Body of pancreas (tissue), 4 donors: ENCODE measurements at places on chromosomes 7 and 10. TPM values are rescaled to one million over a fixed set of nuclear protein-coding genes. Genes with fewer than 3 reads are reported as not detected.

Gene CPN1
- total RNA-seq = not detected

Gene RASA4B
- 12.5 TPM for total RNA-seq

Gene SLC26A3
- total RNA-seq = not detected

Gene MUC12
- total RNA-seq = not detected

Gene ENTPD1
- total RNA-seq = 2.1 TPM

DNA sequence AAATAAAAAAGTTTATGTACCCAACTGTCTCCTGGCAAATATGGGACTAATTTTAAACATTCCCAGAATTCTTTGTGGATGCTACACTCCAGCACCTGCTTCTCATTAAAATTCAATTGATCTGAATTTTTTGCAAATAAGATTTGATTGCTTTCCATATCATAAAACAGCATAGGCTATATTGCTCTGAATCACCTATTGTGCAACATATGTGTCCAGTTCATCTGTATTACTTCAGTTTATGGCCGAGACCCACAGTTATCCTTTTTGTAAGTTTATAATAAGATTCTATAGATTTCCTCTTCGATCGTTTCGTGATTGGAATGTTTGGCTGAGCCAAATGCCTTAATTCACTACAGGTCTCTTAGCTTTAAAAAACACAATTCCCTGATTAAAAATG lies 351.1 kb downstream of the TFEC start:
- peaks cover 12% of the 10 kb centered on the region for H3K4me1 ChIP-seq
- H3K4me3 ChIP-seq = no peak overlapping the region

DNA sequence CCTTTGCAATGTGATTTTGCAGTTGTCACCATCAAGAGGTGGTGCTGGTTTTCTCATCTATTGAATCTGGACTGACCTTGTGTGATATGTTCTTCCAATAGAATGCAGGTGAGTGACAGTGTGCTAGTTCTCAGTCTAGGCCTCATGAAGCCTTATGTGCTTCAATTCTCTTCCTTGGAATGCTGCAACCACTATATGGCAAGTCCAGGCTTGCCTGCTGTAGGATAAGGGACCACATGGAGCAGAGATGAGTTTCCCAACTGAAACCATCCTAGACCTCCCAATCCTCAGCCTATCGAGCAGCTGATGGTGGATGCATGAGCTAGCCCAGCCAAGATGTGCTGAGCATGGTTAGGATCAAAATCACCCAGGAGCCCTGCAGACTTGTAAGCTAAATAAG lies 32.6 kb upstream of the ARHGAP21 start:
- H3K27me3 ChIP-seq = no peaks in the 10 kb centered on the region
- H3K4me3 ChIP-seq = no peak overlapping the region
- H3K27ac ChIP-seq = no peak overlapping the region
- H3K36me3 ChIP-seq = no peaks in the 10 kb centered on the region
- H3K4me1 ChIP-seq = no peaks in the 10 kb centered on the region
- DNase-seq = no peak

GRCh38 chr7:94980418-94981142 lies 73.2 kb downstream of the PPP1R9A start:
- H3K27ac ChIP-seq = no peak overlapping the region
- H3K27me3 ChIP-seq = no peaks in the 10 kb centered on the region
- H3K36me3 ChIP-seq = no peaks in the 10 kb centered on the region
- peaks cover 10% of the 10 kb centered on the region for H3K4me1 ChIP-seq
- H3K4me3 ChIP-seq = no peak overlapping the region
- peak; percentile 25 for DNase-seq

GRCh38 chr7:32921896-32922295 lies 30.3 kb upstream of the KBTBD2 start:
- no peak for DNase-seq
- no peak overlapping the region for H3K4me3 ChIP-seq
- no peaks in the 10 kb centered on the region for H3K36me3 ChIP-seq
- no peaks in the 10 kb centered on the region for H3K27me3 ChIP-seq

- no peak overlapping the region for H3K4me3 ChIP-seq
- H3K27me3 ChIP-seq = no peaks in the 10 kb centered on the region
- peaks cover 2% of the 10 kb centered on the region for H3K36me3 ChIP-seq
Measured at GRCh38 chr10:34116220-34116641, 698.9 kb downstream of the PARD3 start.

GRCh38 chr7:13055732-13056368 lies 368.4 kb downstream of the ARL4A start:
- no peaks in the 10 kb centered on the region for H3K4me1 ChIP-seq
- no peak overlapping the region for H3K4me3 ChIP-seq
- H3K36me3 ChIP-seq = no peaks in the 10 kb centered on the region

GRCh38 chr10:129744134-129745111 lies 219.7 kb downstream of the EBF3 start:
- H3K4me1 ChIP-seq = no peaks in the 10 kb centered on the region
- no peak for DNase-seq
- H3K27ac ChIP-seq = no peak overlapping the region
- H3K27me3 ChIP-seq = no peaks in the 10 kb centered on the region
- no peak overlapping the region for H3K4me3 ChIP-seq

GRCh38 chr10:72685264-72685921 lies 6.5 kb upstream of the MCU start:
- no peaks in the 10 kb centered on the region for H3K36me3 ChIP-seq
- H3K4me3 ChIP-seq = no peak overlapping the region
- DNase-seq = no peak
- H3K27me3 ChIP-seq = no peaks in the 10 kb centered on the region
- peaks cover 14% of the 10 kb centered on the region for H3K4me1 ChIP-seq
- no peak overlapping the region for H3K27ac ChIP-seq

DNA sequence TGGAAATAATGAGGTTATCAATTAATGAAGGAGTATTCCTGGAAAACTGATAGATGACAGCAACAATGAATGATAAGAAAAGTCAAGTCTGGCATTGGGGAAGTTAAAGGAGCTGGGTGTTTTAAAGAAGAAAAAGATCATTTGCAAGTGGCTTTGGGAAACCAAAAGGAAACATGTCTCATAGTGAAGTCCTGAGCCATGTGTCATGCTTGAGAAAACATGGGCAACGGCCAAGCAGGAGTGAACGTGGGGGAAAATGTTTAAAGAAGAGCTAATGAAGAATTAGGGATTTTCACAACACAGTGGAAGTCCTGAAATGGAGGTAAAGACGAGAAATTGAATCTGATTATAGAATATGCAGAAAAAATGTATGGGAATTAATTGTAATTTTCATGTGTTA lies 1383.2 kb upstream of the CELF2 start:
- no peaks in the 10 kb centered on the region for H3K4me1 ChIP-seq
- H3K27ac ChIP-seq = no peak overlapping the region
- no peaks in the 10 kb centered on the region for H3K36me3 ChIP-seq
- H3K4me3 ChIP-seq = no peak overlapping the region

DNA sequence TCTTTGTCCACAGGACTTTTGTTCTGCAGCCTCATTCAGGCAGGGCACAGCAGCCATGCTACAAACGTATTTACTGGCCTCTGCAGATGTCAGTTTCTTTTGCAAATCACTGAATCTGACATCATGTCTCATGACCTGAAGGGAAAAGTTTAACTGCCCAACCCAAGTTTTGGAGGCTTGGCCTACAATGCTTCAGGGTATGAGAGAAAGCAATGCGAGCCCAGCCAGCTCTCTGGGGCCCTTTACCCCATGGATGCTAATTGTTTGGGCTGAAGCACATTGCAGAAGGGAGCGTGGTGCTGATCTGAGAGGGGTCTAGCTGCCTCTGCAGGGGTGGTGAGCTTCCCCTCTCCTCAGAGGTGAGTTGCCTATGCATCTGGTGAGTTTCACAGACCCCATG lies 179.9 kb upstream of the CXCL12 start:
- H3K27me3 ChIP-seq = no peaks in the 10 kb centered on the region
- H3K4me3 ChIP-seq = no peak overlapping the region
- DNase-seq = no peak

DNA sequence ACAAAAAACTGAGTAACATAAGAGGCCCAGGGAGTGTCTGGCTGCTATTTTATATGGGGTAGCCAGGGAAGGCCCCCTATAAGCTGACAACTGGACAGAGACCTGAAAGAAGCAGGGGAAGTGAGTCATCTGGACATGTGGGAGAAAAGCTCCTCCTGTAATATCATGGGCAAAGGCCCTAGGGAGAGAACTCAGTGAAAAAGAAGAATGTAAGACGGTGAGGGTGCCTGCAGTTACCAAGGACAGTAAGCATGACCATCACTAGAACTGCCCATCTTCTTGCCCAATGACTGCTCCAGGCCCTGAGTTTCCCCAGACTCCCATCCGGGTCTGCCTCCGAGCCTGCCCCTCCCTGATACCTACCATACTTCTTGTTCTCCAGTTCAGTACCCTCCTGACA lies 2.3 kb downstream of the ELMO1 start:
- no peaks in the 10 kb centered on the region for H3K27me3 ChIP-seq
- DNase-seq = no peak
- no peak overlapping the region for H3K4me3 ChIP-seq
- peaks cover 19% of the 10 kb centered on the region for H3K4me1 ChIP-seq
